ENCODE measurements at places on chromosomes 6 and 20. TPM values are rescaled to one million over a fixed set of nuclear protein-coding genes. Genes with fewer than 3 reads are reported as not detected.
A peak's percentile ranks its signal among the peaks of the same experiment; 100 is the strongest.

DEFB115 gene
- total RNA-seq: not detected

USP49 gene
- total RNA-seq: 6.2 TPM

KIF13A gene
- total RNA-seq: 25.3 TPM

PPIL6 gene
- total RNA-seq: 2.7 TPM

HLA-DPA1 gene
- 618 TPM for total RNA-seq

FNDC11 gene
- 1.3 TPM for total RNA-seq

DNA sequence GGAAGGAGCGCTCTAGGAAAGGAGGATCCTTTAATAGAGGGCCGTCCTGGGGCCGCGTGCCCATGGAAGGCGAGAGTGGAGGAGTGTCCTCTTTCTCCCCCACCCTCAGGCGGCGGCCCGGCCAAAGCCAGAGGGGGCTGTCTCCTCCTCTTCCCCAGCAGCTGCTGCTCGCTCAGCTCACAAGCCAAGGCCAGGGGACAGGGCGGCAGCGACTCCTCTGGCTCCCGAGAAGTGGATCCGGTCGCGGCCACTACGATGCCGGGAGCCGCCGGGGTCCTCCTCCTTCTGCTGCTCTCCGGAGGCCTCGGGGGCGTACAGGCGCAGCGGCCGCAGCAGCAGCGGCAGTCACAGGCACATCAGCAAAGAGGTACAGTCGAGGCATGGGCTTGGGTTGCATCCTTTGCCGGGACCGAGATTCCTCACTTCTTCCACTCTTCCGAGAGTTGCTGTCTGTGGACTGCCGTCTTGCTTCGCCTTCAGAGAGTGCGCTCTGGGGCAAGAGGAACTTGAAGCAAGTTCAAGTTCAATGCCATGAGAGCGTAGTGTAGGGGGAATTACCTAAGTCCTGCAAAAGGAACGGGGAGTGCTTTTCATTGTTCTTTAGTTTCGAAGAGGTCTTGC lies at the start of gene LAMA2:
Gene LAMA2 (plus strand): TSS at position 148 of the 621 bp plus-strand sequence. CDS start 108 bp downstream, at position 256.
- DNase-seq: no peak

GRCh38 chr6:118044275-118044674 lies 137.2 kb downstream of the SLC35F1 start:
- no peak for DNase-seq

DNA sequence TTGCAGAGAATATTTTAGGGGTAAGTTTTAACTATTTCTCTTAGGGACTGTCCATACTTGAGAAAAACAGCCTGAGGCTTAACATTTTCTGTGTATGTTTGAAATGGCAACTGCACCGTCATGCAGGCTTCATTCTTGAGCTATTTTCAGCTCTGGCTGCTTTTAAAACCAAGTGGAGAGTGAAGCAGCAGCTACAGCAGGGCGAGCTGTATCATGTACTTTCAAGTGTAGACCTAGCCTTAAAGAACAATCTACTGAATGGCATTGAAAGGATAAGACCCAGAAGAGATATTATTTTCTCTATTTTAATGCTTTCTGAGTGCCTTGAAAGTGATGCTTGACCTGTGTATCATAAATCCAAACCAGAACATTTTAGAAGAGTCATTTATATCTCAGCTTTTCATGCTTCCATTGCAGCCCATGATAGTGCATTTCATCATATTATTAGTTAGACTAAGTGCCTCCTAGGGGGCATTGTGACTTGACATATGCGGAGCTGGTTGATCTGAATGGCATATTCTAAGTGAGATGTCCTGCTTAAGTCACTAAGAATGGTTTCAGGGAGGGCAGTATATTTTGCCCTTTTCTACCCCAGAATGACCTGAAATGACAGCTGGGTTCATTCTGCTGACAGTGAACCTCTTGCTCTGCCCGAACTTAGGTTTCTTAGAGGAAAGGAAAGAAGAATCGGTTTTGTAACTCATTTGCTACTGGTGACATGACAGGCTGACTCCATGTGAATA lies 85.3 kb downstream of the NKAIN2 start:
- DNase-seq: peak; percentile 63

GRCh38 chr6:39572661-39573340 lies 152.4 kb downstream of the KIF6 start:
- DNase-seq: no peak

DNA sequence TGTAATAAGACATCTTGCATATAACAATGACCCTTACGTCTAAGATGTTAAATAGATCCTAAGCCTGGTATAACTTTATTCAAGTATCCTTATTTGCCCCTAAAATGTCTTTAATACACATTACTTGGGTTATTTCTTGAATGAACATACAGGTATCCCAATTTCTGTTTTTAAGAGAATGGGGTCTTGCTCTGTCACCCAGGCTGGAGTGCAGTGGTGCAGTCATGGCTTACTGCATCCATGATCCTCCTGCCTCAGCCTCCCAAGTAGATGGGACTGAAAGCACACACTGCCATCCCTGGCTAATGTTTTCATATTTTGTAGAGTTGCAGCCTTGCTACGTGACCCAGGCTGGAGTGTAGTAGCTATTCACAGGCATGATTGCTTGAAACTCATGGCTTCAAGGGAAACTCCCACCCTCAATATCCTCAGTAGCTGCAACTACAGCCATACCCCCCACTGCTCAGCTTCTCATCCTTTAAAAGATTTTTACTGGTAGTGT lies 10.4 kb upstream of the ZNFX1 start:
- DNase-seq: no peak

GRCh38 chr20:17795501-17796071 lies 95.8 kb downstream of the BANF2 start:
- DNase-seq: peak; percentile 96

DNA sequence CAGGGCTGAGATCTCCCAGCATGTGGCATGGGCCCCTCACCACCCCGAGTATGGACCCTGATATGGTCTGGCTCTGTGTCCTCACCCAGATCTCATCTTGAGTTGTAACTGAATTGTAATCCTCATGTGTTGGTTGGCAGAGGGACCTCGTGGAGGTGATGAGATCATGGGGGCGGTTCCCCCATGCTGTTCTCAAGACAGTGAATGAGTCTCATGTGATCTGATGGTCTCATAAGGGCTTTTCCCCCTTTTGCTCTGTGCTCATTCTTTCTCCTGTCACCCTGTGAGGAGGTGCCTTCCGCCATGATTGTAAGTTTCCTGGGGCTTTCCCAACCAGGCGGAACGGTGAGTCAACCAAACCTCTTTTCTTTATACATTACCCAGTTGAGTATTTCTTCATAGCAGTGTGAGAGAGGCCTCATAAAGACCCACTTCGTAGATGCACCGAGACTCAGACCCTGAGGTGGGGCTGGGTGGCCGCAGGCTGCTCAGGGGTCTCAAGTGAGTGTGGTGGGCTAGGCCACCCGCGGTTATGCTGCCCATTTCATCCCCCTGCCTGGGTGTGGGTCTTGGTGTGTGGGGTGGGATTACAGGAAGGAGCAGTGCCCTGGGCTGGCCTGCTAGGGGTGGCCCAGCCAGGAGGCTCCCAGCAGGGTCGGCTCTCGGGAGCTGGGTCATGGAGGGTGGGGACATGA lies 26.2 kb upstream of the GATA5 start:
- DNase-seq: no peak

DNA sequence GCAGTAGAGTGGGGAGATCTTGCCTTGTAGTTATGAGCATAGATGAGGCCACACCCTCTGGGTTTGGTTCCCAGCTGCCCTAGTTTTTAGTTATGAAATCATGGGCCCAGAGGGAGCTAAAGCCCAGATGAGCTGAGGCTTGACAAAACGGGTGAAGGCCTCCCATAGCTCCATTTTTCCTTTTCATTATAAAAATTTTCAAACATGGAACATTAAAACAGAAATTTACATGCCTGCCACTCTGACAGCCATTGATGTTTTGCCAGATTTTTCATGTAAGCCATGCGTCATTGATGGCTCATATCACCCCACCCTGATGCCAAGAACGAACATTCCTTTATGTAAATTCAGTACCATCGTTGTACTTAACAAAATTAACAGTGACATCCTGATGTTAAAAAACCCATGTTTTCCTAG lies 67.9 kb downstream of the IGF2R start:
- no peak for DNase-seq

DNA sequence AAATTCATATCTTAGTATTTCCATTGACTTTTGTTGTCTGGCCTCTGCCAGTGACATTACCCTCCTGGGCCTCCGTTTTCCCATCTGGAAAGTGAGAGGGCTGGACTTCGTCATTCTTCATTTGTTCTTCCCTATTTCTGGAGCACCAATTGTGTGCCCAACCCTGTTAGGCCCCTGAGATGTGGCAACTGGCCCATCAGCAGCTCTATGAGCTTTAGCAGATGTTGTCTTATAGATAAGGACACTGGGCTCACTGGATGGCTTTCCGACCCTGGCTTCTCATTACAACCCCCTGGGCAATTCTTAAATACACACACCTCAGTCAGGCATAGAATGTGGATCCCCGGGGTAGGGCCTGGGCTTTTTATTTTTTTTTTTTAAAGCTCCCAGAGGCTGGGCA lies 14.7 kb downstream of the PABPC1L start:
- no peak for DNase-seq

DNA sequence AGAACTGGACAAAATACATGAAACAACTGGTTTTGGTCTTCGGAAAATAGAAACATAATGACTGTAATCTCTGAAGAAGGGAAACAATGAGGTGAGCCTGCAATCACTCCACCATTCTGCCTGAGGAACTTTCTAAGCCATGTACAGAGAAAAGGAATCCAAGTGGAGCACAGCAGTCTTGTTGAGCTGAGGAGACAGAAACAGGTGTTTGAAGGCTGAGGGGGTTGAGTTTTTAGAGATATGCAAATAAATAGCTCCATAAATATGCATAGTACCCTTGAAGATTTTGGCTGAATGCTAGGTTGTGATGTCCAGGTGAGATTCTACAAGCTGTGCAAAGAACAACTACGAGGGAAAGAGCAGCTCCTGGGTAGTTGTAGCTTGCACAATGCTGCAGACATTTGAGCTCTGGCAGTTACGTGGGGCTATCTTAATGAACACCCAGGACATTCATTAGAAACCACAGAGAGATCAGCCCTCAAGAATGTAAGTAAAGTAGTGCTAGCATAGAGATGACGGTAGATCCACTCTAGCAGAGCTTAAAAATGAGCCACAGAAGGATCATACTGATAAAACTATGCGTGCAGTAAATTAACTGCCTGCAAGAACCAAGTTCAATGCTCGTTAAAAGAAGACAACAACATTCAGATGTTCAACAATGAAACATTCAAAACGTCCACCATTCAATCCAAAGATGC lies 24.3 kb downstream of the TUBB2B start:
- DNase-seq: no peak

- DNase-seq: no peak
Observed at GRCh38 chr6:166056637-166057036, 111.0 kb downstream of the TBXT start.

GRCh38 chr6:31689249-31690110 lies 8.6 kb upstream of the LY6G5C start:
- peak; percentile 33 for DNase-seq

GRCh38 chr20:37295001-37295400 lies 5.5 kb downstream of the MANBAL start:
- no peak for DNase-seq

DNA sequence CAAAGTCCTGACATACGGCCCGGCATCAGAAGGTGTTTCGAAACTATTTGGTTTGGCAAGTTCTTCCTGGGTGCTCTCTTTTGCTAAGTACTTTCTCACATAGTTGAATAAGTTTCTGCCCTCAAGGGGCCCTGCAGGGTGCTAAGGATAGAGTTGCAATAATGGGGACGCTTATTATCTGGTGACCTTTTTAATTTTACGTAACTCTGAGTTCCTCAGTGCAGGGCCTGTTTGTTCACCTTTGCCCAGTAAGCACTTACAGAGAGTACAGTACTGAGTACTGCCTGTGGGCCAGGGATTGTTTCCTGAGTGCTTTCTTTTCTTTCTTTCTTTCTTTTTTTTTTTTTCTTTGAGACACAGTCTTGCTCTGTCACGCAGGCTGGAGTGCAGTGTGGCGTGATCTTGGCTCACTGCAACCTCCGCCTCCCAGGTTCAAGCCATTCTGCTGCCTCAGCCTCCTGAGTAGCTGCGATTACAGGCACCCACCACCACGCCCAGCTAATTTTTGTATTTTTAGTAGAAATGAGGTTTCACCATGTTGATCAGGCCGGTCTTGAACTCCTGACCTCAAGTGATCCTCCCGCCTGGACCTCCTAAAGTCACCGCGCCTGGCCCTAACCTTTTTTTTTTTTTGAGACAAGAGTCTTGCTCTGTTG lies 4.5 kb upstream of the PXMP4 start:
- no peak for DNase-seq

DNA sequence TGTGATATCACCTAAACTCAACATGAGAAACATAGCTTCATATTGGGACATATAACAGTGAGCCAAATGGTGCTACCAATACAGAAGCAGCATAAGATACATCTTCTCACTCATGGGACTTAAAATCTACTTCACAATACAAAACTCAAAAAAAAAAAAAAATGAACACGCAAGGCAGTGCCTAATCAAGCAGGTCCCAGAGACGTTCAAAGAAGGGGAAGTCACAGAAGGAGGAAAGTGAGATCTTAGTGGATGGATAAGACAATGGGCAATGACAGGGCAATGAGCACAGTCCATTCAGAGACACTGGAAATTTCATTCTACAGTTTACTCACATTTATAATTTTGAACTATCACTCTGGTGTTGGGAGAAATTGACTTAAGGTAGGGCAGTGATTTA lies 88.3 kb downstream of the FAM50B start:
- DNase-seq: peak; percentile 25

DNA sequence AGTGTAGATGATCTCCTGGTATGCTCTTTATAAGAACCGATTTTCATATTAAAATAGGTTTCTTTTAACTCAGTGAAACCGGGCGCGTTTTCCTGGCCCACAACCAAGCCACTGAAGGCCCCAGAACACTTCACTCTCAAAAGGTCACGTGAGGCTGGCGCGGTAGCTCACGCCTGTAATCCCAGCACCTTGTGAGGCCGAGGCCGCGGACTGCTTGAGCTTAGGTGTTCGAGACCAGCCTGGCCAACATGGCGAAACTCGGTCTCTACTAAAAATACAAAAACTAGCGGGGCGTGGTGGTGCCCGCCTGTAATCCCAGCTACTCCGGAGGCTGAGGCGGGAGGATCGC lies 402 bp upstream of the TAF8 start:
- DNase-seq: peak; percentile 45

DNA sequence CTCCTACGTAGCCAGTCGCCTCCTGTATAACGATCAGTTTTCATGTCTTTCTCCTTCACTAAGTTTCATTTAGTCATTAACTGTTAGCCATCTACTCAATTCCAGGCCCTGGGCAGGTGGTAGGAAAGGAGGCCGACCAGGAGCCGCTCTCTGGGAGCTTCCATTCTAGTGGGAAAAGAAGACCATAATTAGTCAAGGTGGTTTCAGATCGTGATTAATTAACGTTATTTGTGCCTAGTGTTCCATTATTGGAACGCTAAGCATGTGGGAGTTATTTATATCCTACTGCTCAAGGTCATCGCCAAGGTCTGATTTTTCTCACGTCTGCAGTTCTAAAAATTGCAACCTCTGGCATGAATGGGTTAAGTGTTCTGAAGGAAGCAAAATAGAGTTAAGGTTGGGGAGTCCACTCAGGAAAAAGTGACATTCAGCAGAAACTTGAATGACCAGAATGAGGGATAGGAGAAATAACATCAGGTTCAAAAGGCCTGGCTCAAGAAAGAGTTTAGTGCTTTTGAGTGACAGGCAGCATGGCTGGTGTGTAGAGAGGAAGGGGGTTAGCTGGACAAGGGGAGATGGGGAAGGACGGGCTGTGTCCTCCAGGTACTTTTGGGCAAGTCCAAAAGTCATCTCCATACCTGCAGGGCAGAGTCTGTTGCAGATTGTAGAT lies 812 bp downstream of the SLC9A8 start:
- DNase-seq: no peak

Data from hematopoietic multipotent progenitor cell (in vitro differentiated cells).